Neural progenitor cell (in vitro differentiated cells): ENCODE measurements at places on chromosomes 1 and 21.

- no peak for DNase-seq
- no peak overlapping the region for H3K27ac ChIP-seq
- H3K27me3 ChIP-seq, result no peaks in the 10 kb centered on the region
- no peak overlapping the region for H3K4me3 ChIP-seq
- no peaks in the 10 kb centered on the region for H3K36me3 ChIP-seq
Measured at GRCh38 chr1:2933431-2934155, 87.7 kb upstream of the ACTRT2 start.

GRCh38 chr1:159296706-159297375 lies 5.3 kb upstream of the FCER1A start:
- no peak for DNase-seq
- no peaks in the 10 kb centered on the region for H3K27me3 ChIP-seq
- no peaks in the 10 kb centered on the region for H3K4me1 ChIP-seq
- H3K4me3 ChIP-seq, result no peak overlapping the region
- peaks cover 3% of the 10 kb centered on the region for H3K36me3 ChIP-seq

DNA sequence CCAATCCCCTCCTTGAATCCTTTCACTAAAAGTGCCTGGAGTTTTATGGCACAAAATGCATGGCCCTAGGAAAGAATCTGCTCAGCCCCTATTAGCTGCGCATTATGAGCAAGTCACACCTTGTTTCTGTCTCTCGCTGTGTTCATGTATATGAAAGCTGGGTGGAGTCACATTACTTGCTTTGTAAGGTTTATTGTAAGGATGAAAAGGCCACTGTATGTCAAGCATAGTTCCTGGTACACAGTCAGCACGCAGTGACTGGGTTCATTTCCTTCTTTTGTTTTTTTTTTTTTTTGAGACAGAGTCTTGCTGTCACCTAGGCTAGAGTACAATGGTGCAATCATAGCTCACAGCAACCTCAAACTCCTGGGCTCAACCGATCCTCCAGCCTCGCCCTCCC lies 6.7 kb upstream of the SLC9A1 start:
- no peaks in the 10 kb centered on the region for H3K27me3 ChIP-seq
- DNase-seq, result no peak

- peaks cover 66% of the 10 kb centered on the region for H3K27me3 ChIP-seq
- no peak overlapping the region for H3K27ac ChIP-seq
- no peaks in the 10 kb centered on the region for H3K36me3 ChIP-seq
- peak overlapping the region; percentile 8 for H3K4me3 ChIP-seq
- peaks cover 5% of the 10 kb centered on the region for H3K4me1 ChIP-seq
- peak; percentile 92 for DNase-seq
Measured at GRCh38 chr1:39922251-39922688, 20.6 kb upstream of the MYCL start.

DNA sequence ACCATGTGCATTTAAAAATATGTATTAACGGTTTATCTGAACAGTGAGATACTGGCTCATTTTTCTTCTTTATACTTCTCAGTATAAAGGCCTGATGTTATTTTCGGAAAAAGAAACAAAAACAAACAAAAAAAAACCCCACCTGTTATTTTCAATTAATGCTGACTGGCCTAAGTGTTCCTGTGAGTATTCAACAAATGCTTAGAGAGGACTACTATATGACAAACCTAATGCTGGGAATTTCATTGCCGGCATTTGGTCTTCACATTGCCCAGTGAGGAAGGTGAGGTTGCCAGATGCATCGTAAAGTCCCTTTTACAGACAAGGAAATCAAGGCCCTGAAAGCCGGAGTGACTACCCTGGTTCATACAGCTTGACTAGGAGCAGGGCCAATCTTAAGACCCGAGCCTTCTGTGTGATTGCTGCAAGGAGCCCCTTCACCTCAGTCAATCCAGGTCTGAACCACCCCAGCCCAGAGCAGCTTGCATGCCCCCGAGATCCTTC lies 599 bp downstream of the MRPL24 start:
- peak overlapping the region; percentile 64 for H3K4me3 ChIP-seq
- peaks cover 10% of the 10 kb centered on the region for H3K4me1 ChIP-seq
- no peak overlapping the region for H3K27ac ChIP-seq

GRCh38 chr1:31799895-31800673 lies 15.7 kb downstream of the SPOCD1 start:
- H3K4me3 ChIP-seq, result no peak overlapping the region
- H3K27me3 ChIP-seq, result no peaks in the 10 kb centered on the region
- DNase-seq, result no peak
- no peak overlapping the region for H3K27ac ChIP-seq
- H3K36me3 ChIP-seq, result no peaks in the 10 kb centered on the region

- no peak overlapping the region for H3K27ac ChIP-seq
- no peaks in the 10 kb centered on the region for H3K36me3 ChIP-seq
- DNase-seq, result no peak
- H3K4me3 ChIP-seq, result no peak overlapping the region
- H3K27me3 ChIP-seq, result no peaks in the 10 kb centered on the region
Measured at GRCh38 chr1:28144203-28145135, 32.0 kb downstream of the PTAFR start.

DNA sequence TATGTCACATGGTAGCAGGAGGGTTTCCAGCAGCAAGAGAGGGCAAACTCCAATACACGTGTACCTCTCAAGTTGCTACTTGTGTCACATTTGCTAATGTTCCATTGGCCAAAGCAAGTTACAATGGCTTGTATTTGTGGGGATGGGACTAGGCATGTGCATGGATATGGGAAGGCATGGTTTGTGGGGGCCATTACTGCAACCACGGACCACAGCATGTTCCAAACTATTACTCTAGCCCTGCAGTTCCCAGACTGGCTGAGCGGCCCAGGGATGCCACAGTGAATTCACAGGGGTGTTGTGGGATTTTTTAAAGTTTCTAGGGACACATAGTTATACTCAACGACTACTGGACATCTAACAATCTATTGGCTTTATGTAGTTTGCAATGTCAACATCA lies 133.1 kb downstream of the GIPC2 start:
- H3K4me3 ChIP-seq, result no peak overlapping the region
- no peaks in the 10 kb centered on the region for H3K4me1 ChIP-seq
- H3K27ac ChIP-seq, result no peak overlapping the region
- H3K36me3 ChIP-seq, result no peaks in the 10 kb centered on the region

GRCh38 chr1:110195196-110195595 lies 14.9 kb upstream of the KCNC4 start:
- H3K4me1 ChIP-seq, result no peaks in the 10 kb centered on the region
- no peak overlapping the region for H3K4me3 ChIP-seq
- no peaks in the 10 kb centered on the region for H3K36me3 ChIP-seq
- H3K27ac ChIP-seq, result no peak overlapping the region
- no peak for DNase-seq

DNA sequence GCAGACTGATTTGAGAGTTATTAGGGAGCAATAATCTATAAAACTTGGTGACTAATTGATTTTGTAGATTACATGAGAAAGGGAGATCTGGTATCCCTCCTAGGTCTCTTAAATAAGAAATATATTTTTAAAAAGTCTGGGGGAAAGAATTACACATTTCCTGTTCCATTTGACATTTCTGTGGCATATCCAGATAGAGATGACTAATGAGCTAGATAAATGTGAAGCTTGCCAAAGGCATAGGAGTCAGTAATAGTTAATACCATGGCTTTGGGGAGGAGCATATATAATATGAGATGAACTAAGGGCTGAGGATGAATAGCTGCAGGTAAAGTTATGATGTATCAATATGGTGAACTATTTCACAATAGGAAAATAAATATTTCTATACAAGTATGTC lies 663.7 kb downstream of the PTPRC start:
- no peak for DNase-seq
- H3K4me3 ChIP-seq, result no peak overlapping the region
- H3K27ac ChIP-seq, result no peak overlapping the region
- no peaks in the 10 kb centered on the region for H3K4me1 ChIP-seq

DNA sequence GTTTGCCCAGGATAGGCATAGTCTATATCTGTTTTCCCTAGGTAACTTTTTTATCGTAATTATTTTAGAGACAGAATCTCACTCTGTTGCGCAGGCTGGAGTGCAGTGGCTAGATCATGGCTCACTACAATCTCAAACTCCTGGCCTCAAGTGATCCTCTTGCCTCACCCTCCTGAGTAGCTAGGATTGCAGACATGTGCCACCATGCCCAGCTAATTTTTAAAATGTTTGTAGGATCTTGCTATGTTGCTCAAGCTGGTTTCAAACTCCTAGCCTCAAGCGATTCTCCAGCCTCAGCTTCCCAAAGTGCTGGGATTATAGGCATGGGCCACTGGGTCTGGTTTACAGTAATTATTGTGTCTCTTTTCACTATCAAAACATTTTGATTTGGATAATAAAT lies 58.6 kb upstream of the SOX13 start:
- H3K36me3 ChIP-seq, result no peaks in the 10 kb centered on the region
- no peak overlapping the region for H3K4me3 ChIP-seq
- H3K27me3 ChIP-seq, result no peaks in the 10 kb centered on the region
- no peak overlapping the region for H3K27ac ChIP-seq
- DNase-seq, result no peak

DNA sequence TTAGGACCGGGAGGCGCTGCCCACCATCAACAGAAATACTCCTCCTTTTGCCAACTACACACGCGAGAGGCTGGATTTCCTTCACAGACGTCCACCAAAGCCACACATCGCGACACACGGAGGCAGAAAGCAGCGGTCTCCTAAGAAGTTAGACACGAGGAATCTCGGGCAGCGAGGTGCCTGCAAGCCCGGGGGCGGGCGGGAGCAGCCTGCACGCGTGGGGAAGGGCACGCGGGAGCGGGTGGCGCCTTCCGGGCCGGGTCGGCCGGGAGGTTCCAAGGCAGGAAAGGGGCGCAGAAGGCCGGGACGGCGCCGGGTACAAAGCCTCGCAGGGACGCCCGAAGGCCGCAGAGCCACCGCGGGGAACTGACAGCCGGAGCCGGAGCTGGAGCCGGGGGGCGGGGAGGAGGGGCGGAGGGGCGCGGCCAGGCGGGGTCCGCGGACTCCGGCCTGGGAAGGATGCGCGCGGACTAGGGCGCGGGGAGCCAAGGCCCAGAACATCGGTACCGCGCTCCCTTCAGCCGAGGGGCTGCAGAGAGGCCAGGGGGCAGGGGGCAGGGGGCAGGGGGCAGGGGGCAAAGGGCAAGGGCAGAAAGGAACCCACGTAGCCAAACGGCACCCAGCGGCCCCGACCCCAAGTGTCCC lies 722 bp downstream of the NPHP4 start:
- H3K27me3 ChIP-seq, result peaks cover 7% of the 10 kb centered on the region
- H3K4me1 ChIP-seq, result peaks cover 12% of the 10 kb centered on the region
- H3K36me3 ChIP-seq, result no peaks in the 10 kb centered on the region
- H3K27ac ChIP-seq, result no peak overlapping the region
- peak; percentile 87 for DNase-seq

GRCh38 chr1:9651565-9652378 lies at the start of gene PIK3CD:
Gene PIK3CD, plus strand, starts transcription at chr1:9651731. Its CDS starts 58,725 bp downstream, at chr1:9710456.
- no peaks in the 10 kb centered on the region for H3K36me3 ChIP-seq
- peaks cover 60% of the 10 kb centered on the region for H3K27me3 ChIP-seq
- peak; percentile 89 for DNase-seq
- no peak within 1 kb of the TSS for H3K27ac ChIP-seq
- H3K4me1 ChIP-seq, result no peaks in the 10 kb centered on the region

DNA sequence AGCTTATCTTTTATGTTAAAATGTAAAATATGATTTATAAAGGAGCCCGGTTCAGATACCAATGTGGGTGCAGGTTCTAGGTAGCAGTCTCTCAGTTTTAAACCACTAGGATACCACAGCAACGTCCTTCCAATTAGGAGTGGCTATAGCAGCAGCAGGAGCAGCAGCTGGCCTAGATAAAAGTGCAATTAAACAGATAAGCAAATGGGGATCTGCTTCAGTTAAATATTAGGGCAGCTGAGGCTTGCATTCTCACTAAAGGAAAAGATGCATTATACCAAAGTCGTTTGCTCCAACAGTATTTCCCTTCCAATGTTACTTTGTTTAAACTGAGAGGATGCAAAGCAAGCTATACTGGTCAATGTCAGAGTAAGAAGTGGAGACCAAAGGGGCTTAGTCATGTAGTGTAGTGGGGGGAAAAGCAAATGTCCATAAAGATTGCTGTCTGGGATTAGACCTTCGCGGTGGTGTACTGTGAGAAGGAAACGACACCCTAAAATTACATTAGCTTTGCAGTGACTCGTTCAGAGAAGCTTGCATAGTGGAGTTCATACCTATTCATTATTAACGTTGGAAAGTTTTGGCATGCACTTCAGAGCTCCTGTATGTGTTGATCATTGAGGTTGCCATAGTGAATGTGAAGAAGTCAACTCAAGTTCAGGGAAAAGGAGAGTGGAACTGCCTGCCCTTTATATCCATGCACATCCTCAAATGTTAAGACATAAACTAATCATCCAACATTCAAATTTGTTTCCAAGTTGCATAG lies 272.2 kb downstream of the VAV3 start:
- no peaks in the 10 kb centered on the region for H3K4me1 ChIP-seq
- no peak overlapping the region for H3K4me3 ChIP-seq

DNA sequence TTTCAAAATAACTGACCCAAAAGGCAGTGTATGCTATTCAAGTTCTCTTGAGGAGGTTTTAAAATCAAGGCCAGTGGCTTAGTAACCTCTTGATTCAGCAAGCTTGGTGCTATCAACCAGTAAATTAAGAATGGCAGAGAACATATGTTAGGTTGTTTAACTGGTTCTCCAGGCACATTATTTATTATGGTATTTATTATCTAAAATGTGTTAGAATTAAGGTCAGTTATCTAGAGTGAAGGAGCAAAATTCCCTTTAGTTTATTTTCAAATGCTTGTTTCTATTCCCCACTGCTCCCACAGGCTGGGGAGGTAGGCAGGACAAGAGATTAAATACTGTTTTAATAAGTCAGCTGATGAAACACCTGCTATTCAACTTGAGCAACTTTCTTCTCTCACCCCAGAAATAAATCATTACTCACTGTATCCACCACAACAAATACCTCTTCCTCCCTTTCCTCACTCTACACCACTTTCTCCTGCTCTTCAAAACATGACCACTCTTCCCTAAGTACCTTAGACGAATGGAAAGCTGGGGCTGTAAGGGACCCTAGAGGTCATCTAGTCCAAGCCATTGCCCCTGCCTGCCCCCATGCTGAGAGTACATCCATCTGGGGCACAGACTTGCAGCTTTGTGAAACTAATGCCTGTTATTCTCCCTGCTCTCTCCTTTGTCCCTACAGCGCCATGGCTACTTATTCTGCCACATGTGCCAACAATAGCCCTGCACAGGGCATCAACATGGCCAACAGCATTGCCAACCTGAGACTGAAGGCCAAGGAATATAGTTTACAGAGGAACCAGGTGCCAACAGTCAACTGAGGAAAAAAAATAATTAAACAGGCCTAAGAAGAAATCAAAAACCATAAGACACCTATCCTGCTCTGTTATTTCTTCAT lies 71.7 kb downstream of the PRRX1 start:
- no peak overlapping the region for H3K4me3 ChIP-seq
- H3K36me3 ChIP-seq, result no peaks in the 10 kb centered on the region
- no peak for DNase-seq
- no peak overlapping the region for H3K27ac ChIP-seq
- H3K27me3 ChIP-seq, result no peaks in the 10 kb centered on the region
- no peaks in the 10 kb centered on the region for H3K4me1 ChIP-seq

- DNase-seq, result peak; percentile 92
- no peaks in the 10 kb centered on the region for H3K36me3 ChIP-seq
- H3K4me3 ChIP-seq, result peak overlapping the region; percentile 25
- H3K27ac ChIP-seq, result peak overlapping the region; percentile 96
- no peaks in the 10 kb centered on the region for H3K27me3 ChIP-seq
Measured at GRCh38 chr1:37234941-37235418, 200.7 kb upstream of the GRIK3 start.
